ENCODE measurements at places on chromosomes 5 and 9. TPM values are rescaled to one million over a fixed set of nuclear protein-coding genes. Genes with fewer than 3 reads are reported as not detected.

DNA sequence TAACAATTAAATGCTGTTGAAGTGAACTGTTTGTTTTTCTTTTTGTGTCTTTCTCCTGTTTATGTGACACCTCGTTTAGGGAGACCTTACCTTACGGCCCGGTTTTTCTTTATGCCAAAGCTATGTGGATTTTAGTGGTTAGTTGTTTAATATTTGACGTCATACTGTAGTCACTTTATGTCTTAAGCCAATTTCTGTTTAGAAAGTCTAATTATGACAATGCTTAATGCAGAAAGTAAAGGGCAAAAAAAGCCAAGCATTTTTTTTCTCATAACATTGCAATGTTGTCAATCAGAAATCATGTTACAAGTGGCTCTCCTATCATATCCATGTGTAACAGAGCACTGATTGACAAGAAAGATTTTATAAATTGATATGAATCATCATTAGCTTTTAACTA, 442.5 kb upstream of the ARRDC3 start:
- H3K4me3 ChIP-seq = no peak overlapping the region
- H3K4me1 ChIP-seq = no peaks in the 10 kb centered on the region
- no peaks in the 10 kb centered on the region for H3K27me3 ChIP-seq
- no peak overlapping the region for H3K27ac ChIP-seq

GRCh38 chr9:82080265-82080664, 91.7 kb downstream of the SPATA31D1 start:
- no peaks in the 10 kb centered on the region for H3K27me3 ChIP-seq
- H3K4me1 ChIP-seq = no peaks in the 10 kb centered on the region
- H3K4me3 ChIP-seq = no peak overlapping the region
- no peak overlapping the region for H3K27ac ChIP-seq
- no peak for DNase-seq

Gene CD14
- total RNA-seq = 96.9 TPM

Gene TIMD4
- total RNA-seq = 0.66 TPM

DNA sequence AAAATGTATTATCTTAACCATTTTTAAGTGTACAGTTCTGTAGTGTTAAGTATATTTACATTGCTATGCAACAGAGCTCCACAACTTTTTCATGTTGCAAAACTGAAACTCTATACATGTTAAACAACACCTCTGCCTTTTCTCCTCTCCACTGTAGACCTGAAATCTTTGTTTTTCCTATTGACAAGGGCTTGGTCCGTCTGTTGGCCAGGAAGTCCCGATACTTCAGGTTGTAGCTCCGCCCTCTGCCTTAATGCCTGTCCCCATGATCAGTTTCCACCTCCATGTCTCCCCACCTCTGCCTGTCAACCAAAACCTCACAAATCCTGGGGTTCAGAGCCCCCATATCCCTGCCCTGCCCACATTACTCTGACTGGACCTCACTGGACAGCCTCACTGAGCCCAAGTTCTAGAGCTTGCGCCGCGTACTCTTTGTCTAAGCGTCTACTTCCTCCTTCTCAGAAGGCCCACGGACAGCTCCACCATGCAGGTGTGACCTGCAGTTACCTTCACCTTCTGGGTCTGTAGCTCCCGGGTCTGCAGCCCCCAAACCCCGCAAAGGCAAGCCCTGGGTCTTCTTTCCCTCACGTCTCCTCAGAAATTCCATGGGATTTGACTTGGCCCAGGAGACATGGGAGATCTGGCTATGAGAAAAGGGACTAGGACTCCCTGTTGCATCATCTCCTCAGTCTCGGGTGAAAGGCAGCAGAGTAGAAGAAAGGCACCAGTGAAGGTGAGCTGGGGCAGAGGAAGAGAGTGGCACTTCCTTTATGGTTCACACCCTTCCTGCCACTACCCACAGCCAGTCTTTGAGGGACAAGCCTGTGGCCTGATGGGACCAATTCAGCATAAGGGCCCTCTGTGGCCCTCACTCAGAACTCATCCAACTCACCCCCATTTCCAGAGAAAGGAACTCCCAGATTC, 8.0 kb downstream of the GLIPR2 start:
- no peak overlapping the region for H3K4me3 ChIP-seq
- peak overlapping the region; percentile 98 for H3K27ac ChIP-seq
- peaks cover 4% of the 10 kb centered on the region for H3K36me3 ChIP-seq
- H3K4me1 ChIP-seq = peaks cover 91% of the 10 kb centered on the region
- no peaks in the 10 kb centered on the region for H3K27me3 ChIP-seq

DNA sequence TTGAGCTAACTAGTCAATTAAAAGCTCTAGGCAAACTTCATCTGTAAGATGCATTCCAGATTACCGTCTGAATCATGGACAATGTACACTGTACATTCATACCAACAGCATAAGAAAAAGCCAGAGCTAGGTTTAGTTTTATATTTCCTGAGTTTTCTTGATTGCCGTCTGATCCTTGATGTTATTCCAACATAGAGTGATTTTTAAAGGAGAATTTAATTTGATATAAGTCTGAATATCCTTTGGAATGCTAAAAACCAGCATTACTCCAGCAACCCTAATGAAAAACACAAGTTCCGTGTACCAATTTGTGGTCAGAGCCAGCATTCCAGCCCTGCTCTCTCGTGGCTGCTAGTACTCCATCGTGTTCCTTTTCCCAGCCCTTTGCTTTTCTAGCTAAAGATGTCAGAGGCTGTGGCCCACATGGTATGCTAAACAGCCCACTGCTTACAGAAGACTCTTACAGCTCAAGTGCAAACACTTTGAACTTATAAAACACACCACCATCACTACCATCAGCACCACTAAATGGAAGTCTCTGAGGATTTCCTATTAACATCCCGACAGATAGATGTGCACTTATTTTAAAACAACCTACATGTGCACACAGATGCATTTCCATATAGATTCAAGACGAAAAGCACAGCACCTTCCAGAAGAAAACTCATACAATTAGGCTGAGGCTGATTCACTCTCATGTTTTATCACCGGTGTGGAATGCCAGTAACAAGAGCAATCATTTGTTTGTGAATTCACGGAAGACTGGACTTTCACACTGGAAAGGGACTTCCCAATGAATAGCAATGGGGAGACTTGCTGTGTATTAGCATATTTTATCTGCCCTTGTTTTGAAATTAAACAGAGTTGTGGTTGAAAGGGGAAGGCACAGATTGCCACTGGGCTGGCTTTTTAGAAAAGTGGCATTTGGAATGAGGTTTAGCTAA, 246.9 kb upstream of the GAS1 start:
- no peaks in the 10 kb centered on the region for H3K27me3 ChIP-seq
- H3K4me3 ChIP-seq = no peak overlapping the region
- peak overlapping the region; percentile 71 for H3K27ac ChIP-seq
- DNase-seq = no peak
- H3K4me1 ChIP-seq = no peaks in the 10 kb centered on the region
- H3K36me3 ChIP-seq = no peaks in the 10 kb centered on the region

GRCh38 chr9:25472681-25473080, 205.6 kb downstream of the TUSC1 start:
- no peak overlapping the region for H3K4me3 ChIP-seq
- no peaks in the 10 kb centered on the region for H3K27me3 ChIP-seq
- no peaks in the 10 kb centered on the region for H3K36me3 ChIP-seq
- no peak for DNase-seq
- no peak overlapping the region for H3K27ac ChIP-seq

- no peak overlapping the region for H3K4me3 ChIP-seq
- no peak for DNase-seq
- H3K36me3 ChIP-seq = no peaks in the 10 kb centered on the region
These were observed 146.4 kb upstream of the PPP1R26 start for GRCh38 chr9:135332979-135333748.

DNA sequence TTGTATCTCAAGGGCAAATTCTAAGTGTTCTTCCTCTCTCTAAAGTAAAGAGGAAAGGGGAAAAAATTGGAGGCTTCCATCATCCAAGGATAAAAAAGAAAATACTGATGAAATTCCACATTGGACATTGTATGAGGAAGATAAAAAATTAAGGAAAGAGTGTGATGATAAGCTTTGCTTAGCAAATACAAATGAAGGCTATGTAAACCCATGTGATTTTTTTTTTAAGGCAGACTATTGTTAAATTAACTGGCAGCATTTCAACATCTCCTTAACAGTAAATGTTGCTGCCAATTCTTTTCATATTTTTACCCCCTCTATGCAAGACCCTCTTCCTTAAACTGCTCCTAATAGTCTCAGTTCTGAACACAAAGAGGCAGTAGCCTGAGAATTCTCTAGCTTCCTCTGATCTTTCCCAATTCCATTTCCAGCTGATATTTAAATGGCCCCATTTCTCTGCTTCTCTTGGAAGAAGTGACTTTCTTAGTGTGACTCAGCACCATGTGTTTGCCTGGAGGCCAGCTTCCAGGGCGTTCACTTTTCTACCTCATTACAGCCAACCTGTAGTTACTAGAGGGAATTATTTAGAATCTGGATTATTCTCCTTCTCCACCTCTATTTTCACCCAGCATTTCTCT, 159.7 kb downstream of the TLE1 start:
- DNase-seq = peak; percentile 70
- H3K4me3 ChIP-seq = no peak overlapping the region
- no peaks in the 10 kb centered on the region for H3K36me3 ChIP-seq
- H3K27ac ChIP-seq = peak overlapping the region; percentile 21
- H3K27me3 ChIP-seq = no peaks in the 10 kb centered on the region
- no peaks in the 10 kb centered on the region for H3K4me1 ChIP-seq

- no peaks in the 10 kb centered on the region for H3K27me3 ChIP-seq
- DNase-seq = no peak
- H3K4me3 ChIP-seq = no peak overlapping the region
- H3K4me1 ChIP-seq = no peaks in the 10 kb centered on the region
These were observed 185.0 kb downstream of the NR2F1-AS1 start for GRCh38 chr5:93395971-93396379.

DNA sequence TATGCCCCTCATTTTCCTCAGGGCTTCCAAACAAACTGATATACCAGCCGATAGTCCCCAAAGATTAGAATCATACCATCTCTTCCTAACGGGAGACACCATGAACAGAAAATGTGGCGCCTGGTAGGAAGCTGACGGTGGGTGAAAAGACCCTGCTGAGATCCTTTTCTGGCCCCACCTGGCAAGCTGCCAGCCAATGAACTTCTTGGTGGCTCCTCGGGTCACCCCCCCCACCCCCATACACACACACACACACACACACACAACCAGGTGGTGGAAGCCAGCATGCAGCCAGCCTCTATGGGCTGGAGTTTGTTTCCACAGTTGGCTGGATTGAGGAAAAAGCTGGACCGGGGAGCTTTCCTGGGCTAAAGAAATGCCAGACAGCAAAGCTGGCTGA, 4.8 kb upstream of the CCIN start:
- no peak for DNase-seq
- H3K4me3 ChIP-seq = no peak overlapping the region
- H3K4me1 ChIP-seq = no peaks in the 10 kb centered on the region
- no peaks in the 10 kb centered on the region for H3K27me3 ChIP-seq
- peak overlapping the region; percentile 83 for H3K27ac ChIP-seq
- H3K36me3 ChIP-seq = no peaks in the 10 kb centered on the region

GRCh38 chr9:95912773-95913172, 37.3 kb downstream of the ERCC6L2 start:
- H3K36me3 ChIP-seq = peaks cover 24% of the 10 kb centered on the region
- no peaks in the 10 kb centered on the region for H3K4me1 ChIP-seq
- DNase-seq = no peak
- no peak overlapping the region for H3K27ac ChIP-seq

- no peaks in the 10 kb centered on the region for H3K36me3 ChIP-seq
- H3K4me1 ChIP-seq = no peaks in the 10 kb centered on the region
- H3K4me3 ChIP-seq = no peak overlapping the region
- H3K27ac ChIP-seq = no peak overlapping the region
These were observed 172.9 kb upstream of the NREP start for GRCh38 chr5:111929867-111930266.

Gene URM1
- 16.3 TPM for total RNA-seq

Gene NDOR1
- total RNA-seq = 5.0 TPM

Gene SEC61B
- 70.3 TPM for total RNA-seq

DNA sequence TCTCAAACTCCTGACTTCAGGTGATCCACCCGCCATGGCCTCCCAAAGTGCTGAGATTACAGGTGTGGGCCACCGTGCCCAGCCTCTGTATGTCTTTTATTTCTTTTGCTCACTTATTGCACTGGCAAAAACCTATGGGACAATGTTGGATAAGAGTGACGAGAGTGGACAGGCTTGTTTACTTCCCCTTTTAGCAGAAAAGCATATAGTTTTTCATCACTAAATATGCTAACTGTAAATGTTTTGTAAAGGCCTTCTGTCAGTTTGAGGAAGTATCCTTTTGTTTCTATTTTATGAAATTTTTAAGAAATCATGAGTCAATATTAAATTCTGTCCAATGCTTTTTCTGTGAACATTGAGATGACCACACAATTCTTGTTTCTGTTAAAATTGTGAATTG, 103.3 kb downstream of the AUH start:
- no peak for DNase-seq
- H3K36me3 ChIP-seq = no peaks in the 10 kb centered on the region
- H3K4me3 ChIP-seq = no peak overlapping the region
- H3K27ac ChIP-seq = no peak overlapping the region

DNA sequence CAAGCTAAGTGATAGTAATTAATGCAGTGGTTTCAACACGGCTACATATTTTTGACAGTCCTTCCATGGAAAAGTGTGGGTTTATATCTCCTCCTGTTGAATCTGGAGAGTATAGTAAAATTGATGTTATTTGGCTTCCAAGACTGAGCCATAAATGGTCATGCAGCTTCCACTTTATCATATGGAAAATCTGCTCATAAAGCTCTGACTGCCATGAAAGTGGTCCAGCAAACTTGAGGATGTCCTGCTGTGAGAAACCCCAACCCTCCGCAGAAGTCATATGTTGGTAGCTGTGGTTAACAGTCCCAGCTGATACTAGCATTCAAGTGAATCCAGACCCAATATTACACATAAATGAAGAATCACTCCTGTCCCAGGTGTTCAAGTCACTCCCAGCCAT, 378.3 kb downstream of the KCTD16 start:
- H3K36me3 ChIP-seq = no peaks in the 10 kb centered on the region
- H3K4me1 ChIP-seq = no peaks in the 10 kb centered on the region

Data from sigmoid colon (tissue), 7 donors.